Activated naive CD8-positive, alpha-beta T cell treated with anti-CD3 and anti-CD28 coated beads, Interleukin-2, amount 10 ng/mL, durations not matched to agents 7 days and 5 days (primary cell): ENCODE measurements at places on chromosomes 5 and 9. TPM values are rescaled to one million over a fixed set of nuclear protein-coding genes. Genes with fewer than 3 reads are reported as not detected.

The PCDH12 gene
- total RNA-seq: 0.09 TPM

The STK10 gene
- 320 TPM for total RNA-seq

The PTPRD gene
- total RNA-seq: not detected

The TCF7 gene
- 283 TPM for total RNA-seq

The SPATA31D3 gene
- not detected for total RNA-seq

The TMEM252 gene
- not detected for total RNA-seq

The GLRX gene
- total RNA-seq: 70.6 TPM

The BARHL1 gene
- not detected for total RNA-seq

DNA sequence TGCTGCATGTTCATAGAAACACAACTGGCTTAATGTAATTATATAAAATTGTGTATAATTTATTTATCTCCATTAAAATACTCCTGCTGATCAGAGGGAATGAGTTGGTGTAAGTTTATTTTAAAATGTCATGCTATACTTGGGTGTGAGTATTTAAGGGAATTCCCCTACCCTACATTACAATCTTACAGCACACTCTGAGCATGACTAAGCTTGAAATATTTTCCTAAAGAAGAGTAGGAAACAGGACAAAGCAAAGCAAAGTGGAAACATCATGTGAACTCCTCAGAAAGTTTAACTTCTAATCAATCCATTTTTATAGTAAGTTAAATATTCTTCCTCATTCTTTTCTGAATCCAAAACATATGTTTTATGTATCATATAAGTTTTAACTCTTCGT lies 1271.3 kb downstream of the EFNA5 start:
- no peak for DNase-seq

- no peak for DNase-seq
Observed at GRCh38 chr5:421901-422300, 21.1 kb upstream of the EXOC3 start.

- DNase-seq: no peak
Observed at GRCh38 chr5:89703817-89704216, 705.7 kb downstream of the CETN3 start.

DNA sequence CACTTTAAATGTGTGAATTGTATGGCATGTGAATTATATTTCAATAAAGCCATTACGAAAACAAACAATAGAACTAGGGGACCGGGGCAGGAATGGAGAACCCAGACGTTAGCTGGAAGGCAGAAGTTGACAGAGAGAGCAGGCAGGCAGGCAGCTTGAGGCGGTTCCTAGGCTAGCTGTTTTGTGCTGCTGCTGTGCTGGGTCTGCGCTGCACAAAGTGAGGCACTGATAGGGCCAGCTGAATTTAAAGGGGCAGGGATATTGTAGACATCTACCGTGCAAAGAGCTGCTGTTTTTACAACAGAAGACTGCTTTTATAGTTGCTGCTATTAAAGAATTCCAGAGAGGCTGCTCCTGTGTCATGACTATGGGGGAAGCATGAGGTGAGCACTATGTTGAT lies 21.6 kb upstream of the MIER3 start:
- DNase-seq: no peak

- no peak for DNase-seq
Observed at GRCh38 chr9:124174433-124174832, 83.3 kb upstream of the NEK6 start.

GRCh38 chr5:176812269-176813259 lies 2.2 kb downstream of the UNC5A start:
- peak; percentile 51 for DNase-seq

- no peak for DNase-seq
Observed at GRCh38 chr9:107929443-107929842, 439.9 kb upstream of the KLF4 start.

DNA sequence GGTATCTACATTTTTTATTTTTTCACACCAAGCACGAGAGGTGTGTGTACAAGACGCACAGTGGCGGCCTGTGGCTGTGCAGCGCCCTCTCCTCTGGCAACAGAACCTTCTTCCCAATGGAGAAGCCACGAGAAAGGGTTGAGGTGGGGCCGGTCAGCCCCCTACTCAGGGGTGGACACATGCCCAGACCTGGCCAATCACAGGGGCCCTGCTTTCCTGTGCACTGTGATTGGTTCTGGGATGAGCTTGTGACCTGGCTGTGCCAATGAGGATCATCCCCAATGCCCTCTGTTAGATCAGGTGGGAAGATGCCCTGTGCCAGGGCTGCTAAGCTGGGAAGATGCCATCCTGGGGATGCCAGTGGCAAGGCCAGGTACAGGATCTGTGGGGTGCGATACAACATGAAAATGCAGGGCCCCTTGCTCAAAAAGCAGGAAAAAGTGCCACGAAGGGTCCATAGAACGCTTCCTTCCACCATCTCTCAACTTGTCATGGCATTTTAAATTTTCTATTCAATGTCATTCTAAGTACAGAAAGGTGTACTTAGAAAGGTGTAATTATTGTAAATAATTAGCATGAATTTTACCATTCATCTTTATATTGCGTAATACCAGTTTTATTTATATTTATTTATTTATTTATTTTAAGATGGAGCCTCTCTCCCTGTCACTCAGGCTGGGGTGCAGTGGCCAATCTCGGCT lies 15.4 kb downstream of the IER5L start:
- DNase-seq: no peak

- no peak for DNase-seq
Observed at GRCh38 chr9:113477661-113478060, 14.1 kb downstream of the RGS3 start.

GRCh38 chr9:113911850-113912557 lies 35.9 kb downstream of the ZNF618 start:
- no peak for DNase-seq

DNA sequence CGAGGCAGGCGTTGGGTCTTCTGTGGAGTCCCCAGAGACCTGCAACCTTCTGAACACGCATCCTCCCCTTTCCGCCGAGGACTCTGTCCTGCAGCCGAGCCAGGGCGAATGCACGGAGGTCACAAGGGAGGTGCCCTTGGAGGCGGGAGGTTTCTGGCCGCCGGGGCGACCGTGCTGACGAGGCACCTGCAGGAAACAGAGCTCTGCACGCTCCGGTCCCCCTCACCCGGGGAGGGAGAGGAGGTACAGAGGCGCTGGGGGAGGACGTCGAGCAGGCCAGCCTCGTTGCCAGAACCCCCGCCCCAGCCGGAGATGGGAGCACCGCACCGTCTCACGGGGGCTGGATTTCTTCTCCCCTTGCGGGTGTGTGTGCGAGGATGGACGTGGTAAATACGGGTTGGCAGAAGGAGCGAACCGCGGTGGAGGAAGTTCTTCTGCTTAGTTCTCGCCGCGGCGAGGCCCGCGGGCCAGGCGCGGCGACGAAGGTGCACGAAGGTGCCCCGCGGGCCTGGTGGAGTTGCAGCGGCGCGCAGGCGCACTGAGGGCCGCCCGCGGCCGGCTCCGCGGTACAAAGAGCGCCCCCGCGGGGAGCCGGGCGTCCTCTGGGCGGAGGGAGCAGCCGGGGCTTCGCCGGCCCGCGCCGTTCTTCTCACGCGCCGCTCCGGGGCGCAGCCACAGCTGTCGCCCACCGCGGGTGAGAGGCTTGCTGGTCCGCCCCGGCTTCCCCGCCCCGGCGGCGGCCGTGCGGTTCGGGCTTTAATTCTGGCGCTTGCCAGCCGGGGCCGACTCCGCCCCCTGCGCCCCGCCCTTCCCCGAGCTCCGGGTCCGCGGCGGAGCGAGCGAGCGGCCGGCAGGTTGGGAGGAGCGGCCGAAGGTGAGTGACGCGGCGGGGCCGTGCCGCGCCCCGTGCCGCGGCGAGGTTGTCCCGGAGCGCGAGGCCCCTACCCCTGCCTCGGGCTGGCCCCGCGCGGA lies 289.5 kb downstream of the DOCK8 start:
- DNase-seq: peak; percentile 86

DNA sequence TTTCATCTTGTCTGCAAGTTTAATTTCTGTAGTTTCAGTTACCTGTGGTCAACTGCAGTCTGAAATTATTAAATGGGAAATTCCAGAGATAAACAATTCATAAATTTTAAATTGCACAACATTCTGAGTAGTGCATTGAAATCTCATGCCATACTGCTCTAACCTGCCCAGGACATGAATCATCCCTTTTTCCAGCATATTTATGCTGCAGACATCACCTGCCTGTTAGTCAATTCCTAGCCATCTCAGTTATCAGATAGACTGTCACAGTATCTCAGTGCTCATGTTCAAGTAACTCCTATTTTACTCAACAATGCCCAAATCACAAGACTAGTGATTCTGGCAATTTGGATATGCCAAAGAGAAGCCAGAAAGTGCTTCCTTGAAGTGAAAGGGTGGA lies 223.0 kb upstream of the GRIA1 start:
- no peak for DNase-seq

GRCh38 chr9:131160416-131161112 lies 35.2 kb downstream of the NUP214 start:
- DNase-seq: no peak

DNA sequence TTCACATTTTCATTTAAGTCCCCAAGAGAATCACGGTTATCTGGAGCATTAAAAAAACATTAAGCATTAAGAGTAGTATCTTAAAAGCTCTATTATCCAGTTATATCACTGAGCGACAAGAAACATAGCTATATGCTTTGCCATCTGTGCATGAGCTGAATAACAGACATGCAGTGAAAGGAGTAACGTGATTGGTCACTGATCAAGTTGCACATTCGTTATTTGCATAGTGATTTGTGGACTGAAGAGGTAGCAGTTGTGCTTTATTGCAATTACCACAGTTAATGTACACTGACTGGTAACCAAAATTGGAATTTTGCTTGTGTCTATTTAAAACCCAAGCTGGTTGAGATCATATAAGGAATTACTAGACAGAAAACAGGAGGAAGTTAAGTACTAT lies 107.4 kb downstream of the MCTP1 start:
- DNase-seq: no peak

- DNase-seq: no peak
Observed at GRCh38 chr9:131887680-131888079, 147.8 kb upstream of the RAPGEF1 start.

- DNase-seq: no peak
Observed at GRCh38 chr9:90641884-90642487, 638 bp downstream of the DIRAS2 start.

- DNase-seq: no peak
Observed at GRCh38 chr5:16271851-16272250, 92.3 kb upstream of the MARCHF11 start.

DNA sequence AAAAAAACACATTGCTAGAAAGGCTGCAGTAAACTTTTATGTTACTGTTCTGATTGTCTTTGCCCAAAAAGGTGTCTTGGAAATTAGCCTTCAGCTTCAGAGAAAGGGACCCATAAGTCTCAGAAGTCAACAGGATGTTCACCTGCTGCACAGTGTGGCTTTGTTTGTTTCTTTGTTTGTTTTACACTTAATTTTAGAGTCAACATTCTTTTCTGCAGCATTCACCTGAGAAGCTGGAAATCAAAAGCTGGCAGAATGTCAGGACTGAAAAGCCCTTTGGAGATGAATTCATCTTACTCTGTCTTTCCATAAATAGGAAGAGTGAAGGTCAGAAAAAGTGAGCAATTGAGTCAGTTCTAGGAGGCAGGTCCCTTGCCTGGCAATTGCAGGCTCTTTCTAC lies 170.0 kb downstream of the PAPPA start:
- DNase-seq: no peak

DNA sequence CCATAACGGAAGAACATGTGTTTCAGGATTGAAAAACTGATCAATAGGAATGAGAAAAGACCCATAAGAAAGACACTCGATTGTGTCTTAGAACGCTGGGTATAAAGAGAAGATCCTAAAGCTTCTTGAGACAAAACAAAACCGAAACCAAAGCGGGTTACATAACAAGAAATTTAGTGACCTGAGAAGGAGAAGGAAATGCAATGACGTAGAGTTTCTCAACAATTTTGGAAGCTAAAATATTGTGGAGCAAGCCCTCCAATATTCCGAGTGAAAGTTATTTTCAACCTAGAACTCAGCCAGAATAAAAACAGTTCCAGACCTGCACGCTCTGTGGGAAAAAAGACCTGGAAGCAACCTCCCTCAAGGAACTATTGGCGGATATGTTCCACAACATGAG lies 81.9 kb upstream of the FREM1 start:
- DNase-seq: no peak

DNA sequence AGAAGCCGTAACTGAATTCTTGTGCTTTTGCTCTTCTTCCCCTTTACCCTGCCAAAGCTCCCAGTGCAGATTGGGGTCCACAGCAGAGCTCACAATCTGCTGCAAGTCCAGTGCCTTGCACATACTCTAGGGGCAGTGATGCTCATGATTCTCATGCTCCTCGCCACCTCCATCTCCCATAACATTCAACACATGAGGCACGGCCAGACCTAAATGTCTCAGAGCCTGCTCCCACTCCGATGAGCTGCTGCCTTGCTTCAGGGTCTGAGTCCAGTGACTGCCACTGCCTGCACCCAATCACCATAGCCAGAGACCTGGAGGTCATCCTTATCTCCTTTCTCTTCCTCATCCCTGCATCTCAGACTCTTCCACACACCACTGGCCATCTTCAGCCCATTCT lies 10.5 kb downstream of the CSF1R start:
- DNase-seq: no peak

- DNase-seq: no peak
Observed at GRCh38 chr9:97321691-97322090, 14.2 kb downstream of the CCDC180 start.

DNA sequence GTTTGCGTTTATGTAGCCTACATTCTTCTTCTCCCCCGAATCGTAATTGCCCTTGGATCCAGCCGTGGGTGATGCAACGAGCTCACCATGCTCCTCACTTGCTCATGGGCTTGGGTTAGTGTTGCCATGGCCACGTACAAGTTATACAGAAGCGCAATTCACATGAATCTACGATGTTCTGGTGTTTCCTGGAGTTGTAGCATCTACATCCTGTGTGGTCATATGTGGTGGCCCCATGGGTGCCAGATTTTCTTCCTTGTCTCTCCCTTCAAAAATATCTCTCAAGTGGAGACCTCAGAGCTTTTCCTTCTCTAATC lies 115.3 kb downstream of the TLE4 start:
- peak; percentile 55 for DNase-seq

DNA sequence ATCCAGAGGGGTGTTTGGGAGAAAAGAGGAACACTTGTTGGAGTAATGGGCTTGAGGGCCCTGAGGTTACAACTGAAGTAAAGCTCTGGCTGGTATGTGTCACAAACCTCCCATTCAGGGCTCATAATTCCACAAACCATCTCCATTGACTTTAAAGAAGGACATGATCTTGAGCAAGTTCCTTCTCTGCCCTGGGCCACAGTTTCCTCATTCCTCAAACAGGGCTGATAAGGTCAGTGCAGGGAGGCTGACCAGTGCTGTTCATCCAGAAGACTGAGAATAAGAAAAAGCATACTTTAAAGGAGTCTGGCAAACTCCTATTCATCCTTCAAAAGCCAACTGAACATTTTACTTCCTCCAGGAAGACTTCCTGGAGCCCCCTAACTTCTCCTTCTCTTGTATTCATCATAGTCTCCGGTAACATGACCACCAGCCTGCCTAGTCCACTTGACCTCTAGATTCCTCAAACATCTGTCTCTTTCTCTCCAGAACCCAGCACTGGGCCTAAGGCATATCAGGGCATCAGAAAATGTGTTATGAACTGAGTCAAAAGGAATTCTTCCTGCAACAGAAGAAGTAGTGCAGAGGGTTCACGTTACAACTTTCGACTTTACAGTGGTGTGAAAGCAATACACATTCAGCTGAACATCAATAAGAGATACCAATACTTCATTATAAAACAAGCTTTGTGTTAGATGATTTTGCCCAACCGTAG lies 20.7 kb upstream of the PTPN3 start:
- DNase-seq: no peak
